ENCODE measurements at places on chromosomes 1 and 21. TPM values are rescaled to one million over a fixed set of nuclear protein-coding genes. Genes with fewer than 3 reads are reported as not detected.

Gene RNU1-2
- 1,390 TPM for total RNA-seq

Gene KRTAP7-1
- total RNA-seq: not detected

Gene IGSF8
- 30.9 TPM for total RNA-seq

Gene TRMT13
- 11.8 TPM for total RNA-seq

Gene GPR25
- not detected for total RNA-seq
